Stimulated activated CD4-positive, alpha-beta T cell treated with anti-CD3 and anti-CD28 coated beads, Interleukin-1b, Interleukin-23, amount 100 ng/mL, for 48 hours (primary cell): ENCODE measurements at places on chromosomes 13 and 19.

DNA sequence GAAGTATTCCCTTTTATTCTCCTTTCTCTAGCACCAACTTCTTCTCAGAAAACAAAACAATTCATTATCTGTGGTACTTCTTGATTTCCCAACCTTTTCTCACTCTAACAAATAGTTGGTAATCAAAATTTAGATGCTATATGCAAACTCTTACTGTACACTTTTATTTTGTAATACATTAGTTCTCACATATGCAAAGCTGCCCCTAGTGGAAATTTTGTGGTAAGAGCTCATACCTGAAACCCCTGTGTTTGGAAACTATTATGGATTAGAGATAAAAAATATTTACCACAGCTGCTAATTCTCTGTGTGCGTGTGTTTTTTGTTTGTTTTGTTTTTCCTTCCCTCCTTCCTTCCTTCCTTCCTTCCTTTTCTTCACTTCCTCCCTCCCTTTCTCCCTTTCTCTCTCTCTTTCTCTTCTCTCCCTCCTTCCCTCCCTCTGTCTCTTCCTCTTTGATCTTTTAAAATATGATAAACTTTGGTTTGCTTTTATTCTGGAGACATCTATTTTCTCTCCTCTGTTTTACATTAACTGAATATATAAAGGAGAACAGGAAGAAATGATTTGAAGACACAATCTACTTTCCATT is 537.4 kb downstream of the SLITRK6 start:
- no peak for DNase-seq

DNA sequence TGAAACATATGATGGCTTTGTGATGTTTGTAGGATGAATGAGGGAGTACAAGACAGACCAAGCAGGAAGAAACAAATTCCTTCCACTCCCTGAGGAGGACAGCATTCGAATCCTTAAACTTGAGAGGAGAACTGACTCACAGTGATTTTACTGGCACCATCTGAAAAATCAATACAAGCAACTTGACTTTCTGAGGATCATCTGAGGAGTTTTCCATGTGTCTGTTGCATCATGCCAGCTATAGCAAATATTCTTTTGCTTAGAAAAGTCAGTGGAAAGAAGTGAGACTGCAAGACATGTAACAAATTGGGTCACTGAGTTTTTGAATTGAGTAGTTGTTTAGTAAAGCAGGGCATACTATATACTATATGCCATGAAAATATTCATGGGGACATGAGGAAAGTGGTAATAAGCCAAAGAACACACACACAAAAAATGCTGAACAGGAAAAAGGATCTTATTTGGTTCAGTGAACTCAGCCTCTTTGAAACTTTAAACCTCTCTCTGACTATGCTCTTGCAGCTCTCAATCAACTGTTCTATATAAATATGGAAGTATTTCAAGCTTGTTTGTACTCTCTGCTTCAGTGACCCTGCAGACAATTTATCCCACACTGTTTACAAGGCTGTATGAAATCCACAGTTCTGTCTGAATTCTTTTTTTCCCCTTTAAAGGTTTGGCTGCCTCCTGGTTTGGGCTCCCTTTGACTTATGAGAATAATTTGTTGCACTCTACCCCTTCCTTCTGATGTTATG is 35.5 kb downstream of the SERTM1 start:
- no peak for DNase-seq

DNA sequence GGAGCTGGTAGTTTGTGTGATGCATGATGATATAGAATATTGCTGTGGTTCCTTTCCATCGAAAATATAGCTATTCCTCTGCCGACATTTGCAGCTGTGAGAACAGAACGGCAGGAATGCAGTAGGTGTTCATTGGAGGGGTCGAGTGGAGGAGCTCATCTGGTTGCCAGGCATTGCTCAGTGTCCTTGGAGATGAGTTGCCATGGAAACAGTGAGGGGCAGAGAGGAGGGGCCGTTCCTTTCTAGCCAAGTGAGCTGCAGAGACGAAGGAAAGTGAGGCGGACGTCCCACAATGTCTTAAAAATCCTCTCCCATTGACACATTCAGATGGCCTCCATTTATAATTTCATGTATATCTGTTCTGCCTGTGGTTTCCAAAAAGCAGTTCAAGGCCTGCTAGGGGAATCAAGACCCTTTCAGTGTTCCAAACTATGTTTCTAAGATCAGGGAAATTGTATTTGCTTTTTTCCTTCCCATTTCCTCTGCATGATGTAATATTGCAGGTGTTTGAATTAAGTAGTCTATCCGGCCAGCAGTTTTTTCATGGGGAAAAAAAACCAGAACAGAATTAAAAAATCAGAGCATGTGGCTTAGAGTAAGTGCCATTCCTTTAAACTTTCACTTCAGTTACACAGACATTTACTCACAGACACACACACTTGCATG is 41.2 kb upstream of the ZNF835 start:
- DNase-seq, result no peak

GRCh38 chr13:97114651-97115050 is 107.5 kb upstream of the MBNL2 start:
- DNase-seq, result no peak

DNA sequence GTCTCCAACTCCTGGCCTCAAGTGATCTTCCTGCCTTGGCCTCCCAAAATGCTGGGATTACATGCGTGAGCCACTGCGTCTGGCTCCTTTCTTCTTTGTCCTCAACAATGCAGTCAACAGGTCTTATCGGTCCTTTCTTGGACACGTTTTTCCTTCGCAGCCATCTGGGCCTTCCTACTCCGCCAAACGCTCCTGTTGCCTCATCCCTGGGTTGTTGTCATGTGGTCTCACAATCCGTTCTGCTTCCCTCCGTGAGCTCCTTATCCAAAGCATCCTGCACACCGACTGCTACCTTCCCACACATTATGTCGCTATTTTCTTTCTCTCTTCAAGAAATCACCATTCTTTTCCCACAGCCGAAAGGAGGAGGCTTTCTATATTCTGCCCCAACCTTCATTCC is 306.8 kb downstream of the DCLK1 start:
- DNase-seq, result no peak

DNA sequence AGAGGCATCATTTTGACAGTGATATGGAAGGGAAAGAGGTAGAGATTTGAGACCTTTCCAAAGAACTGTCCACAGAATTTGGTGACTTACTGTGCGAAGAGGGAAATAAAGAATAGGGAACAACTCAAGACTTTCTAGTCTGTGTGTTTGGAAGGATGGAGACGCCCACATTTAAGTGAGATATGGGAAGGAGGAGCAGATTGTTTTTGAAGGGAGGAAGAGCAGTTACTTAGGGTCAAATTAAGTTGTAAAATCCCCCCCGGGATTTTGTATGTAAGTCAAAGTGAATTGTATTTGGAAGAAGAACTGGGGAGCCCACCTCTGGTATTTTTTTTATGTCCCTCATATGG is 1.2 kb downstream of the USPL1 start:
- DNase-seq, result no peak

DNA sequence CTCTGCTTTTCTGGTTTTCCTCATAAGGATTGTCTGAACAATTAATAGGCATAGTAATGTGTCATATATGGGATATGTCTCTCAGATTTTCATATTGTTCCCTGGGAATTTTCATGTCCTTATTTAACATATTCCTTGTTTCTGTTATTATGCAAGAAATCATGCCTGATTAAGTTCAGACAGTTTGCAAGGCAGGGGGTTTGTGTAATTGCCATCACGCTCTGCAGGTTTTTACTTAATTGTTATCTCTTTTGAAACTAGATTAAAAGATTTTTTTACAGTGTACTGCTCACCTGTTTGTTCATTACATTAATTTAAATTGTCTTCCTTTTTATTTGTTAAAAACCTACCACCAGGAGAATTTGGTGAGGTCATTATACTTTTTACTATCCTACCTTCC is 1253.2 kb upstream of the PRR20A start:
- DNase-seq, result no peak

DNA sequence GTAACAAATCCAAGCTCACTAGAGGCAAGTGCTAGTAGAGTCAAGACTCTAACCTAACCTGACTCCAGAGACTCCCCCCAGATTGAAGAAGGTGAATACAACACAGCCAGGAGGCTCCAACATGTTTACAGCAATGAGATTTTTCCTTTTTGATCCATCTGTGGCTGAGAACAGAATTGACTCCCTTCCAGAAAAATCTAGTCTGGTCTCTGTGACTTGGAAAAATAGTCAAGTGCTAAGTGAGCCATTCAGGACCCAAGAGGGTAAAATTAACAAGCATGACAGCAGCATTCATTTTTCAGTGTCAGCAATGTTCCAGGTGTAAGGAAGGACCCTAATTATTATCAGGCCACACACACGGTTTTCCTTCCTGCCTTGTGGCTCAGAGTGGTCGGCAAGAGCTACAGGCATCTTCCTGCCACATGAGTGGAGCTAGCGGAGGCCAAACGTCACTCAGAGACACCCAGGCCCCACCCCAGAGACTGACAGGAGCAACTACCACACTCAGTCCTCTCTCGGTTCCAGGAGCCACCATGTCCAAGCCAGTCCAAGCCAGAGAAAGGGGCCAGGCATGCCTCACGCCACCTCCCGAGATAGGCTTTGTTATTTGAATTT is 395.1 kb downstream of the FOXO1 start:
- DNase-seq, result no peak

DNA sequence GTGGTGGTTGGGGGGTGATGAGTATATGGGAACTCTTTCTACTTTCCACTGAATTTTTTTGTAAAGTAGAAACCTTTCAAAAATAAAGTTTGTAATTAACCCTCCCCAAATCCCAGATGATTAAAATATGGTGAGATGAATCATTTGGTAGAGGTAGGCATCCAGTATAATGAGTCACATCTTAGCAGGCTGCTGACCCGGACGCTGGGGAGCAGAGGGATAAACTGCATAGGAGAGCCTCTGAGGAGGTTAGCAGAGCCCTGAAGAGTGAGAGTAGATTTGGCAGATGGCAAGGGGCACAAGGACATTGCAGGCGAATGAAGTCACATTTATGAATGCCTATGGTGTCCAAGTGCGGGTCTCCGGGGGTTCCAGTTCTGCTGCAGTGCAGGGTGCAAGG is 293.8 kb downstream of the FGF9 start:
- no peak for DNase-seq

DNA sequence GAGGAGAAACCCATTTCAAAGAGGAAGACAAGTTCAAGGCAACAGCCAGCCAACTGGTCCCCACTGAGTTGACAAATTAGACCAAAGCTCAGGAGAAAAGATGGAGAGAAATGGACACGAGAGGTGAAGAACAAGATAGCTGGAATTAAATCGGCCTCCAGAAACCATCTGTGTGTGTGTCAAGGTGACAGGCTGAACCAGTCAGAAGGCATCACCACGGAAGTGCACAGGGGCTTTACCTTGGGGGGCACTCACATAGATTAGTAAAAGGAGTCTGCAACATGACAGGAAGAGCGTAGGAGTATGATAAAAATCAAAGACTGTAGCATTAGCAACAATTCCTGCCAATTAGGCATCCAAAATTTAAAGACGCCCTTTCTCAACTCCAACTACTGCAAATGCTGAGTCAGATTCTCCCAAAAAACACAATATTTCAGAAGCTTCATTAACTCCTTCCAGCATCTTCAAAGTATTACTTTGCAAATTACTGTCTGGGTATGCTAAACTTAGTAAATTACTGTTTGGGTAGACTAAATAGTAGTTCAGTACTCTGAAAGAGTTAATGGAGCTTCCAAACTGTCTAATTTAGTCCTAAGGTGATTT is 66.2 kb downstream of the FOXO1 start:
- DNase-seq, result peak; percentile 41

DNA sequence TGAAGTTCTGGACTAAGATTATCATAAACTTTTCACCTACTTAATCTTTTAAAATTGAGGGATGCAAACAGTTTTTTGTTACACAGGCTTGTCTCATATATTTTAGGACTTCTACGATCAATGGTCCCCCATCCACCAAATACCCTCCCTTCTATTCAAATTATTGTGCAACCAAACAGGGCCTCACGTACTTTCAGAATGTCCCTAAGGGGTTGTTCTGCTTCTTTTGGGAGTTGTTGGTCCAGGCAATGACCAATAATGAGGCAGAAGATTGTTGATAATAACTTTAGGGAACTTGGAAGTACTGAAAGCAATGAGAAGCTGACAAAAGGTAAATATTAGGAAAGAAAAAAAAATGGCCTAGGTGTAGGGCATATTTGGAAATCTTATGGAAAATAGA is 2.9 kb downstream of the DNAJC15 start:
- no peak for DNase-seq

- no peak for DNase-seq
These were observed 107.0 kb downstream of the SIPA1L3 start for GRCh38 chr19:38013913-38014580.

DNA sequence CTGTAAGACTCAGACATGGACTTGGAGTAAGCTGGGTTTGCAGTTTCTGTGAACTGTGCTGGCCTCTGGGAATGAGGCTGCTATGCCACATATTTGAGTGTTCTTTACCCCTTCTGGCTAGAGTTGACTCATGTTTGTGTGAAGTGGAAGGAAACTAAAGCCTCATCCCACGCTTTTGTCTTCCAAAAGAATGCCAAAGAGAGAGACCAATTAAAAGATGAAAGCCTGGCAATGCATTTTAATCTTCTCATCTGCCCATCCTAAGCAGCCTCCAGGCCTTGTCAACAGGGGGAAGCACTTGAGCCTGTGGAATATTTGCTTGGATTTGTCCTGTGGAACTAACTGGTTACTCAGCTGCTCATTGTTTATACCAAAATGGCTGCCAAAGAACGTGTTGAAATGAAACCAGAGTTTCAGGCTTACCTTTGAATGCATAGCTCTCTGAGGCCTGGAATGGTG is 49.1 kb downstream of the LMO7 start:
- peak; percentile 24 for DNase-seq

GRCh38 chr13:95880331-95880730 is 172.9 kb downstream of the UGGT2 start:
- no peak for DNase-seq

DNA sequence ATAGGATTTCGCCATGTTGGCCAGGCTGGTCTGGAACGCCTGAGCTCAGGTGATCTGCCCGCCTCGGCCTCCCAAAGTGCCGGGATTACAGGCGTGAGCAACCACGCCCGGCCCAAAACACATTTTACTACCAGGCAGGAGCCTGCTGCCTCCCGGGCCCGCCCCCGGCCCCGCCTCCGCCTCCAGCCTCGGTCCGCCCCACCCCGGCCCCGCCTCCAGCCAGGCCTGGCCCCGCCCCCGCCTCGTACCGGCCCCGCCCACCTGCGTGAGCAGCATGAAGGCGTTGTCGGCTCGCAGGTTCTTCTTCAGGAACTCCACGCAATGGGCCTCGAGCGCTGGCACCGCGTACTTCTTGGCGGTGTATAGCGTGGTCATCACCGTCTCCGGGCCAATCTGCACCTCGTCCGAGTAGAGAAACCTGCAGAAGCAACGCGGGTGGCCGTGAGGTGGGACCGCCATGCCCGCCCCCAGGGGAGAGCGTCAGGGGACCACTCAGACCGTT is 22.7 kb downstream of the BTBD2 start:
- DNase-seq, result no peak

- no peak for DNase-seq
These were observed 54.9 kb upstream of the PTPRS start for GRCh38 chr19:5395556-5395955.

GRCh38 chr13:63190742-63191141 is 1775.1 kb upstream of the PCDH20 start:
- no peak for DNase-seq

- no peak for DNase-seq
These were observed 4.9 kb upstream of the GIPC3 start for GRCh38 chr19:3580156-3580934.
